ENCODE measurements at places on chromosomes 5 and 9.

GRCh38 chr9:110802416-110803035 is 133.9 kb downstream of the MUSK start:
- DNase-seq, result no peak

DNA sequence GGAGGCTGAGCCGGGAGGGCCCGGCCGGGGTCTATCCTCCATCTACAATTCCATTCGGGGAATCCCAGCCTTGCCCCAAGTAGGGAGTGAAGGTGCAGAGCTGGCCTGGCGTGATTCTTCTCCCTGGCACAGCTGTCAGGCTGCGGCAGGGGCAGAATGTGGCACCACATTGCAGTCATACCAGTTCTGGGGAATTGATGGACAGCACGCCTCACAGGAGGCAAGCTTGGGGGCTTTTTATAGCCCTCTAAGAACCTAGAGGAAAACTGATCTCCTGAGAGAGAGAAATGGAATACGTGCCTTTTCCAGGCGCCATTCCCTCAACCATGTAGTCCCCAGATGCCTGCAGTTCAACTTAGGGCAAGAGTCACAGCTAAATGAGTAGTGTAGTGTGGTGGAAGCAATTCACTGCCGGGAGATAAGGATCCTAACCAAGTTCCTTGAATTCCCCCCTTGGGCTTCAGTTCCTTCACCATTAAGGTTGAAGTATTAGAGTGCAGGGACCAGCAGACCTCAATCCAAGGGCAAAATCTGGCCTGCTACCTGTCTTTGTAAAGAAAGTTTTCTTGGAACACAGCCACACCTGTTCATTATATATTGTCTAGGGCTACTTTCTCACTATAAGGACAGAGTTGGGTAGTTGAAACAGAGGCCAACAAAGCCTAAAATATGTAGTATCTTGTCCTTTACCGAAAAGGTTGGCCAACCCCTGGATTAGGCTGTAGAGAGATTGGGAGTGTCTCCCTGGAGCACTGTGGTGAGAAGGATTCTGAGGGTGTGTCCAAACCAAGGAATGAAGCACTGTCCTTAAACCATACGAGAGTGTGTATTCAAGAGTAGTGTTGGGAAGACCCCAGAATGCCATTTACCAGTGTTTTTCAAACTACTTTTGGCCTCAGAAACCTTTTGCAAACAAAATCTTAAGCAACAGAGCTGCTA is 10.6 kb downstream of the AFAP1L1 start:
- no peak for DNase-seq

DNA sequence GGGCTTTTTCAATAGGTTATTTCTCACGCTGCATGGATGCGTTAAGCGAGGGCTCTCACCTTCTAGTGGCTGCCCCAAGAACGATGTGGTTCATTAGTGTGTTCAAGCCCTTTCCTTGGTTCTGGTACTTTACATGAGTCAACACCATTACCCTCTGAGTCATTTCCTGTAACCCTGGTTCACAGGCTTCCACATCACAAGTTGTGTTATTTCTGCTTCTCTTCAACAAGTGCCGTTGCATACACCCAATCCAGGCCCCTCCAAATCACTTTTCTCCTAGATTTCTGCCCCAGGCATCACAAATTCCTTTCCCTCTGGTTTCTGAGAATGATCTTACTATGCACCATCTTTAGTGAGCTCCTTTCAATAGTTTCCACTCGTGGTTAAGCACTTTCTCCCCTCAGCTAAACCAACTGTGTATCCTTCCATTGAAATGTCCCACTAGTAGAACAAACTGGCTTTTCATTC is 69.5 kb upstream of the RAD23B start:
- DNase-seq, result peak; percentile 12

GRCh38 chr5:123460296-123460729 is 37.1 kb upstream of the CEP120 start:
- DNase-seq, result no peak
